Right renal pelvis (tissue), 4 donors: ENCODE measurements at places on chromosomes 2 and 18.

- no peak for DNase-seq
Measured at GRCh38 chr2:33014268-33014667, 67.5 kb downstream of the LTBP1 start.

GRCh38 chr18:23204589-23205235 is 69.4 kb downstream of the CABLES1 start:
- no peak for DNase-seq

DNA sequence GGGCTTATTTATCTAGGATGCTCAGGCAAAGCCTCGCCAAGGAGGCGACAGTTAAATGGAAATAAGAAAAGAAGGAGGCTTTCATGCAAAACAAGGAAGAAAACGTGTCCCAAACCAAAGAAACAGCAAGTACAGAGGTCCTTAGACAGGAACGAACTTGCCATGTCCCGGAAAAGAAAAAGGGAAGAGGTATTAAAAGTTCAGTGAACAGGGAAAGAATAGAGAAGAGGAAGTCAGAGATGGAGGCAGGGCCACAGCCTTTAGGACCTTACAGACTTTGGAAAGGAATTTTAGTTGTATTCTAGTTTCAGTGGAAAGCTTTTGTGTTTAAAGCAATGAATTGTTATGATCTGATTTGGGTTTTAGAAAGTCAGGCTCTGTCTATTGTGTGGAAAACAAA is 22.1 kb downstream of the IKZF2 start:
- DNase-seq: no peak

- DNase-seq: peak; percentile 44
Measured at GRCh38 chr2:158969715-158970240, 1.3 kb downstream of the TANC1 start.

- no peak for DNase-seq
Measured at GRCh38 chr2:133360190-133360589, 208.1 kb downstream of the NCKAP5 start.

DNA sequence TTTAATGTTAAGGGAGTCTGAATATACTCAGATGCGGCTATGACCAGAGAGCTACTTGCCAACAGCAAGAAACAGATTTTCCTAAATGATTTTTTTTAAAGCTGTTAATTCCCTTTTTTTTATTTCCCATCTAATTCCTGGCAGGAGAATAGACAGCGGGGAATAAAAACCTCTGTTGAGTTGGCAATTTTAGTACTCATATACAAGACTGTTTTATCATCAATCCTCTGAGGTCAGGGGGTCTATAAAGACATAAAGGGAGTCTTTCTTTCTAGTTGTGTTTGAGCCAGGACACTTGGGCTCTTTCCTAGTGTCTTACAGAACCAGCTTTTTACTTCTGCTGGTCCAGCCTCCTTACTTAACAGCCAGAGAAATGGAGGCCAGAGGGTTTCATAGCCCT is 29.4 kb downstream of the MAIP1 start:
- DNase-seq: peak; percentile 41

DNA sequence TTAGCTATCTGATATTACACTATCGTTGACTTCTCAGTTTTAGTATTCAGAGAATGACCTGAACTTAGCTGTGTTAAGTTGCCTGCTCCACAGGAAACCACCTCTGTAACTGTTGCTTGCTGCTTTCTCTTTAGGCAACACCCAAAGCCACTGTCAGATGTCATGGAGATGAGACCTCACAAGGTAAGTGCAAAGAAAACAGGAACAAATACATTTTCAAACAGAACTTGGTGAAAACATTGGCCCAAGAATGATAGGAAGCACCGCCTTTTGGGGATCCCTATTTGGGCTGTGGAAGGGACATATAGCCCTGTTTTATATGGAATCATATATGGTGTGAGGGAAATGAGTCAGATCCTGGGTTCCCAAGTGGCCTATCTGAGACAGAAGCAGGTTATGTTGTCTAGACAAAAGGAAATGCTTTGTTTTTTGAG is 143.4 kb downstream of the UBE2E3 start:
- no peak for DNase-seq

GRCh38 chr2:20745924-20746555 is 76.9 kb downstream of the LDAH start:
- peak; percentile 47 for DNase-seq

DNA sequence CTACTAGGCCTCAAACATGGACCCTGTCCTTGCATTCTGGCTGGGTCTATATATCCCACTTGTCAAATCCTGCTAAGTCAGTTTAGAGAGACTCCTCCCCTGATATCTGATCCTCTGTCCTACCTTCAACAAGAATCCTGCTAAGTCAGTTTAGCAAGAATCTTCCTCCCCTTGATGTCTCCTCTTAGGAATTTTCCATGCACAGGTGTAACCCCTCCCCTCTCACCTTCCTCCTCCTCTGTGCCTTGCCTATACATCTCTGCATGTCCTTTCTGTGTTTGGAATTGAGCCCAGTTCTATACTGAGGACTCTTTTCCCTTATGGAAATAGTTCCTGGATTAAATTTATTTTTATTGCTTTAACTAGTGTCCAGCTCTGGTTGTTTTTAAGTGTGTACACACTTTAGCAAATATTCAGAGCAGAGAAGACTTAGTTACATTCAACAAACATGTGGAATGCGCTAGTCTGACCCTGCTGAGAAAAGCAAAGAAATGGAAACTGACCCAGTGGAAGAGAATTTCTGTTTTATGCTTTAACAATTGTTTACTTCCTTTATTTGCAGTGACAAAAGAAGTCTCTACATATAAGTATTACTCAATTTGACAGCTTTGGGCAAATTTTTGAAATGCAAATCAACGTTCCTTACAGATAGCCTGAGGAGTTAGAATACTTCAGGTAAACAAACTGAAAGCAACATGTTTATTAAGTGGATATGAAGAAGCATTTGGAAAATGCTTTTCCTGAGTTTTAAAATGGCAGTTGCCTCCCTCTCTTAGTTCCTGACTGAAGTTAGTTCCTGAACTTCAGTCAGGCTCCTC is 80.6 kb downstream of the RIT2 start:
- DNase-seq: no peak

DNA sequence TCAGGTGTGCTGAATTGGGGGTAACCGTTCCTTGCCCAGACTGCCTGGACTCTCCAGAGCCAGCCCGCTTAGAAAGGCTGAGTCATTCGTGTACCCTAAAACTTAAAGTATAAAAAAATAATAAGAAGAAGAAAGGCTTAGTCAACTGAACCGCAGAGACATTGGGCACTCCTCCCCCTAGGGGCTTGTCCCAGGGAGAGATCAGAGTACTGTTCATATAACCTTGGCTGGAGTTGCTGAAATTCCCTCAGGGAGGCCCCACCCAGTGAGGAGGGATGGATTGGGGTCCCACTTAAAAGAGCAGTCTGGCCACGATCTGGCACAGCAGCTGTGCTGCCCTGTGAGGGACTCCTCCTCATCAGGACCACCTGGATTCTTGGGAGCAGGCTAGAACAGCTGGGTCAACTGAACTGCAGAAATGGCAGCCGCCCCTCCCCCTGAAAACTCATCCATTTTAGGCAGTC is 37.2 kb downstream of the ANKRD12 start:
- no peak for DNase-seq

- DNase-seq: no peak
Measured at GRCh38 chr2:164766216-164766953, 75.2 kb downstream of the COBLL1 start.

- no peak for DNase-seq
Measured at GRCh38 chr2:51638811-51639210, 606.9 kb upstream of the NRXN1 start.

GRCh38 chr18:59468821-59469220 is 109.8 kb upstream of the LMAN1 start:
- no peak for DNase-seq

GRCh38 chr2:227872676-227873075 is 1.2 kb downstream of the DAW1 start:
- no peak for DNase-seq

- no peak for DNase-seq
Measured at GRCh38 chr2:197035002-197035401, 108.5 kb upstream of the PGAP1 start.

DNA sequence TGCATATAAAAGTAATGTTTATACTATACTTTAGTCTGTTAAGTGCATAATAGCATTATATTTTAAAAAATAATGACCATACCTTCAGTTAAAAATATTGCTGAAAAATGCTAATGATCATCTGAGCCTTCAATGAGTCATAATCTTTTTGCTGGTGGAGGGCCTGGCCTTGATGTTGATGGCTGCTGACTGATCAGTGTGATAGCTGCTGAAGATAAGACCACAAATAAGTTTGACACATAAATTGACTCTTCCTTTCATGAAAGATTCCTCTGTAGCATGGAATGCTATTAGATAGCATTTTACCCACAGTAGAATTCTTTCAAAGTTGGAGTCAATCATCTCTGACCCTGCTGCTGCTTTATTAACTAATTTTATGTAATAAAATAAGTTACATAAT is 128.4 kb upstream of the CCDC85A start:
- DNase-seq: no peak

DNA sequence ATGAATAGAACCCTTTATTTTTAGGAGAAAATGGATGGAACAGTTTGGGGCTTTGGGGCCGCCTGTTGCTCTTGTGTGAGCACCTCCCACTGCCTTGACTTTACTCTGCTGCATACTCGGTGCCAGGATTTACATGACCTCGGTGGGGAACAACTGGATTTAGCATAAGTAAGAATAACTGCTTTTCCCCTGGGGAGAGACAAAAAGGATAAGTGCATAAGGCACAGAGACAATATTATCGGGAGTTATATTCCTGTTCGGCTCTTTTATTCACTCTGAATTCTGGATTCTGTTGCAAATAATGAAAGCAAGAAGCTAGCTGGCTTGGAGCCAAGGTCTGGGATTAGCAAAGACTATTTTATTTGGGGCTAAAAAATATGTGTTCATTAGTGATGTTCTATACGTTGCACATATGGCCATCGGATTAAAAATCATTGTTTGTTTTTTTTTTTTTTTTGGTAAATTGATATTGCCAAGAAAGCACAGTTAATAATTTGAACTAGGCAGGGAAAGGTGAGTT is 69.8 kb downstream of the CYBRD1 start:
- DNase-seq: no peak

- no peak for DNase-seq
Measured at GRCh38 chr2:27162151-27163121, 13.6 kb downstream of the TCF23 start.

- DNase-seq: no peak
Measured at GRCh38 chr2:201250741-201251140, 9.6 kb upstream of the CASP8 start.

DNA sequence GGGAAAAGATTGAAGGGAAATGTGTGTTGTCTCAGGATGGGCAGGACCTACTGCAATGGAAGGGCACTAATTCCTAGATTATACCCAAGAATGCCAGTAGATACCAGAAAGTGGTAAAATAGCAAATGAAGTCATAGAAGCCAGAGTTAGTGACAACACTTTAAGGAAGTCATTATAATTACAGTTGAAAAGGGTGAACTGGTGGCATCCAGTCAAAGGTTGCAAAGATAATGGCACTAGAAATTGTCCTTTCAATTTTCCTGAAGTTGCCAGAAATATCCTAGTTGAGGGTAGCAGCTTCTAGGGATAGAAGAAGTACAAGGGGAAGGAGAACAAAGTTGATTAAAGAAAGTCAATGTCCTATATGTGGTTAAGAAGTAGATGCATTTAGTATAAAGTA is 68.8 kb upstream of the GLS start:
- no peak for DNase-seq

- DNase-seq: no peak
Measured at GRCh38 chr18:13562494-13563029, 163.8 kb downstream of the FAM210A start.

- no peak for DNase-seq
Measured at GRCh38 chr2:205948883-205949282, 137.1 kb downstream of the INO80D start.

GRCh38 chr18:2326999-2327398 is 244.3 kb downstream of the METTL4 start:
- DNase-seq: no peak

GRCh38 chr2:188333751-188334524 is 42.3 kb downstream of the GULP1 start:
- DNase-seq: no peak

GRCh38 chr18:332007-332406 is 64.2 kb upstream of the THOC1 start:
- no peak for DNase-seq

DNA sequence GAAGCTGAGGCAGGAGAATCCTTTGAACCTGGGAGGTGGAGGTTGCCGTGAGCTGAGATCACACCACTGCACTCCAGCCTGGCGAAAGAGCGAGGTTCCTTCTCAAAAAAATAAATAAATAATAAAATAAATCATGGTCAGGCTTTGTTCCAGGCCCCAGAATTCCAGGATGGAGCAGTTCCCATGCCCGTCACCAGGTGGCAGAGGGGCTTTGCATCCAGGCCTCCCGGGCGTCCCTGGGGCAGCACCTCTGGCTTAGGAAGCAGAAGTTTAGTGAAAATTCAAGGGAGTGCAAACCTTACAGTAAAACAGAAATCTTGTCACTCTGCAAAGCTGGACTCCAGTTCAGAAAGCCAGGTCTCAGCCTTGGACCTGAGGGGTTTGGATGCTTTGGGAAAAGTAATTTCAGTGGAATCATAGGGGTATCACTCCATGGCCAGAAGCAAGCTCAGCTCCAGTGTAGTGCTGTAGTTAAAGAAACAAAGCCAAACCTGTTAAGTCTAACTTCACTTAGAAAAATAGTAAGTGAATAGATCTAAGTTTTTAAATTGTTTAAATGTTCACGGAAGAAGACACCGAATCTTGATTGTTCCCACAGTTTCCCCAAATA is 512.7 kb downstream of the CMPK2 start:
- DNase-seq: peak; percentile 23

GRCh38 chr18:25229920-25230319 is 122.0 kb downstream of the ZNF521 start:
- DNase-seq: no peak
